ENCODE measurements at places on chromosomes 6 and 20.

GRCh38 chr6:7879980-7880717, 30.4 kb downstream of the TXNDC5 start:
- DNase-seq = no peak

DNA sequence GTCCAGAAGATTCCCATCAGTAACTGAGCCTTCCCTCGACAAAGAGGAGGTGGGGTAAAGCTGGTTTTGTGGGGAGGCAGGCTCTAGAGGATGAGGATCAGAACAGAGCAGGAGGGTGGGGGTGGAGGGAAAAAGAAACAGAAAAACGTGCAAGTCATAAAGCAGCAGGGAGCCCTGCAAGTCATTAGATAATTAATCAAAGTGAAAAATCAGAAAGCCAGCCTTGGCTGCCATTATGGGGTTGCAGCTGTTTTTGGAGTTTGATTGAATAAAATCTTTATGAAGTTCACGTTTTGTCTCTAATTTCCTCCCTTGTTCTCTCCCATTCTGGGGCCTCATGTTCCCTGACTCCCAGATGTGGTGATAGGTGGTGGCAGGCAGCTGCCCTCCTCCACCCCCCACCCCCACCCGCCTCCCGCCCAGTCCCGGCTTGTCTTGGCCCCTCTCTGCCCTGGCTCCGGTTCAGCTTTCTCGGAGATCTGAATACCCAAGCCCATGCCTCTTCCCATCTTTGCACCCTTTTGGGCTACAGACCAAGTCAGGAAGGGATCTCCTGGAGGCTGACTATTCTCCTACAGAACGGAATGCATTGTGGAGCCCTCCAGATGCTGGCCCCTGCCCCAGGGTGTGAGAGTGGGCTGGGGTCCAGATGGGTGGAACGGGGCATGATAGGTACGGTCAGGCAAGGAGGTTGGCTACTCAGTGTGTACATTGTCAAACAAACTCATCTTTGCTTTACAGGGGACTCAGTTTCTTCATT, 141.8 kb downstream of the CDC5L start:
- DNase-seq = no peak

DNA sequence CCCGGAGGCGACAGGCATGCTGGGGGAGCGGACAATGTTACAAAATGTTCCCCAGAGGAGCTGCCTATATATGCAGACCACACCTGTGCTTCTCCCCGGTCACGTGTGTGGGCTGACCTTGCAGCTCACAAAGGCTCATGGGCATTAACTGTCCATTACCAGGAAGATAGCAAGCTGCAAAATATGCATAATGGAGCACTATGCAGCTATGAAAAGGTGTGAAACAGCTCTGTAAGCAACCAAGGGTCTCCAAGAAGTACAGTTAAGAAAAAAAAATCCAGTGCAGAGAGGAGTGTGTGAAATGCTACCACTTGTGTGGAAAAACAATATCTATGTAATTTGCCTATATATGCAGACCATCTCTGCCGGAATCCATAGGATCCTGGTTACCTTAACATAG, 9.4 kb downstream of the TCF15 start:
- DNase-seq = no peak

- no peak for DNase-seq
These were observed 27.7 kb downstream of the ALDH5A1 start for GRCh38 chr6:24522228-24523176.

DNA sequence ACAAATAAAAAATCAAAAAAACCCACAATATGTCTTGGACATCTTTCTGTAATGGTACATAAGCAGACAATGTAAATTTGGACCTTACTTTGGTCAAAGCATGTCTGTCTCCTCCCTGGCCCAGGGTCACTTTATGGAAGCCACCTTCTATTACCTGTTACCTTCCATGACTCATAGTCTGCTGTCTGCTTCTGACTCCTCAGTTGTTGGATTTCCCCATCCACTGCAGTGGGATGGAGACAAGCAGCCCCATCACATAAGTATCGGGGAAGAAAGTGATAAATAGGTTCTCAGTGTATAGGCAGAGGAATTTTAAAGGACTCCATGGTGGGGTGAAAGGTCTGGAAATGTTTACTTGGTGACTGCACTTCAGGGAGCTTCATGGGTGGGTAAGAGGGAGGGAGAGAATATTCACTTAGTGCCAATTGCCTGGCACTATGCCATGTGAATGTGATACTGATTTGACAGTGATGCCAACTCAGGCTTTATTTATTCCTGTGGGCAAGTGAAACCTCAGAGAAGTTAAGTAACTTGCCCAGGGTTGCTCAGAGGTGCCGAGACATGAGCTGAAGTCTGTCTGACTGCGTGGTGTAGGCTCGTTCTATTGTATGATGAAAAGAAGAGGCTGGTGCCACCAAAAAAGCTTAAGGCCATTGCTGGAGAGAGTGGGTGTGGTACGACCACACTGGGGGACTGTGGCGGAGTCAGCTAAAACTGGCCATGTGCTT, 175.6 kb upstream of the RNF24 start:
- DNase-seq = no peak

DNA sequence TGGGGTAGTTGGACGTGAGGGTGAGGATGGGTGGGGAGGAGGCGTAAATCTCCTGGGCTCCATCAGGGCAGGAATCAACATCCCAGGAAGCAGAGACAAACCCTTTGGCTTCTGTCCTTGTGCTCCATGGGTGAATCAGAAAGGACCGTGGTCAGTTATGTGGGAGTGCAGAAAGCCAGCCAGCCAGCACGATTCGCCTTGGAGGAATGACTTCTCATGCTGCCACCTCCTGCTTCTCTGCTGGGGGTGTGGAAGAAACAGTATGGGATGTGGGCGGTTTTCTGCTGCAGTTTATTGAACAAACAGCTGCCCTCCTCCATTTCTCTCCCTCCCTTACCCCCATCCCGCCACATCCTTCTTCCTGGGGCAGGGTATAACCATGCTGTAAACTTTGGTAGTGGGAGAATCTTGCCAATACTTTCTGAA, 214.5 kb downstream of the SOX4 start:
- DNase-seq = no peak

- DNase-seq = no peak
These were observed 149.8 kb upstream of the AKAP12 start for GRCh38 chr6:151089978-151090377.

DNA sequence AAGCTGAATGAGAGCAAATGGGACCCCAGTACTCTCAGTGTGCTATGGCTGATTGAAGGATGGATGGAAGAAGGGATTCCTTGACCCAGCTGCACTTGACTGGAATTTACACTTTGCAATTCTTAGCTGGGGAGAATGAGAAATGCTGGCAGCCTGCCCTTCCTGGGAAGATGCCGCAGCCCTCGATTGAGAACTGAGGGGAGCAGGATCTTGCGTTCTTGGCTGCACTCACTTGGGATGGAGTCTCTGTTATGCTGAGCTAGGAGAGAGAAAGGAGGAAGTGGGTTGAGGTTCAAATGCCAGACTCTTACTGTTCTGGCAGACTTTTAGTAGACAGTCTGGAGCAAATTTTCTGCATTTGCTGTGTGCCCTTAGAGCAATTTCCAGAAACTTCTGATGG, 221.2 kb downstream of the FNDC1 start:
- no peak for DNase-seq

DNA sequence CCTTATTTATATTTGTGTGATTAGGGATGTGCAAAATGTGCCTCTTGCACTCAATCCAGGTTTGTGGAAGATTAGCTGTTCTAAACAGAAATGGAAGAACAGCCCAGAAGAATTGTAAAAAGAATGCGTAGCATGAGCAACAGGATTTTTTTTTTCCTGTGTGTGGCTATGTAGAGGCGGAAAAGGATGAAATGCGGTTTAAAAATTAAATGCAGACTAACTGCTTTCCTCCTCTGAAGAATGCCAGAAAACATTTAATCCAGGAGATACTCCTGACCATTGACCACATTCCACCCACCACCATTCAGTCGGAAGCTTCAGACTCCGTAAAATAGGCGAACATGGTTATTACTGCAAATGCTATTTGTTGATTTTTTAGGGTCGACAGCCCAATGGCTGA, 83.4 kb downstream of the BMP6 start:
- no peak for DNase-seq

GRCh38 chr20:38135651-38136420, 29.2 kb downstream of the TGM2 start:
- DNase-seq = no peak

DNA sequence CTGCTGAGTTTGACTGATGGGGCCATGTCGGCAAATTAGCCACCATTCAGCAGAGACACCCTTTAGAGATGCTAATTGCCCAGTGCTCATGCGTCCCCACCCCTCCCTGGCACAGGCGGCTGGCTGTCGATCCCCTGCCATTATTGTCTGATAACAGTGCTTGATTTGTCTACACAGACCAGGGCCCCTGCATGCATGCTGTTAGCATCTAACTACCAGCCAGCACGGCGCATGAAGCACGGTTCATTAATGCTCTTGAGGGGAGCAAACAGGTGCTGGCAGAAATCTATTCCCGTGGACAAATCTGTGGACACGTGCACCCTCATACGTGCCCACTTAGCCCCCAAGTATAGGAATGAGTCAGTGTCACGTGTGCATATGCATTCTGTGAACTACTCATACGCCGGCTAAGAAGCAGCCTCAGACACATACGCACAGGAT, 32.2 kb downstream of the KCNB1 start:
- no peak for DNase-seq

DNA sequence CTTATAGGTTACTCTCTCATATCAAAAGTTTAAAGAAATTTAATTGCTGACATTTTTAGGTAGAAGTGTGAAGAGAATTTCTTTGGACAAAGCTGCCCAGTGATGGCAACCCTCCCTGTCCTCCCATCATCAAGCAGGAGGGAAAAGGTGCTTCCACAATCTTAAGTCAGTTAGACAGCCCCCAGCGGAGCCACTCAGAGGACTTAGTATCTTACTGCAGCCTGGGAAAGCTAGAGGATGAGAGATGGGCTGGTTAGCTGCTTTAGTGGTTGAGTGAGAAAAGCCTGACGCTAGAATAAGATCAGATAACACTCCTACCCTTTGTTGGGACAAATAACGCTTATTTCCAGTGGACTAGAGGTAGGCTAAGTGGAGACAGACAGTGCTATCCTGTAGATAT, 227.1 kb downstream of the RFPL4B start:
- DNase-seq = no peak

DNA sequence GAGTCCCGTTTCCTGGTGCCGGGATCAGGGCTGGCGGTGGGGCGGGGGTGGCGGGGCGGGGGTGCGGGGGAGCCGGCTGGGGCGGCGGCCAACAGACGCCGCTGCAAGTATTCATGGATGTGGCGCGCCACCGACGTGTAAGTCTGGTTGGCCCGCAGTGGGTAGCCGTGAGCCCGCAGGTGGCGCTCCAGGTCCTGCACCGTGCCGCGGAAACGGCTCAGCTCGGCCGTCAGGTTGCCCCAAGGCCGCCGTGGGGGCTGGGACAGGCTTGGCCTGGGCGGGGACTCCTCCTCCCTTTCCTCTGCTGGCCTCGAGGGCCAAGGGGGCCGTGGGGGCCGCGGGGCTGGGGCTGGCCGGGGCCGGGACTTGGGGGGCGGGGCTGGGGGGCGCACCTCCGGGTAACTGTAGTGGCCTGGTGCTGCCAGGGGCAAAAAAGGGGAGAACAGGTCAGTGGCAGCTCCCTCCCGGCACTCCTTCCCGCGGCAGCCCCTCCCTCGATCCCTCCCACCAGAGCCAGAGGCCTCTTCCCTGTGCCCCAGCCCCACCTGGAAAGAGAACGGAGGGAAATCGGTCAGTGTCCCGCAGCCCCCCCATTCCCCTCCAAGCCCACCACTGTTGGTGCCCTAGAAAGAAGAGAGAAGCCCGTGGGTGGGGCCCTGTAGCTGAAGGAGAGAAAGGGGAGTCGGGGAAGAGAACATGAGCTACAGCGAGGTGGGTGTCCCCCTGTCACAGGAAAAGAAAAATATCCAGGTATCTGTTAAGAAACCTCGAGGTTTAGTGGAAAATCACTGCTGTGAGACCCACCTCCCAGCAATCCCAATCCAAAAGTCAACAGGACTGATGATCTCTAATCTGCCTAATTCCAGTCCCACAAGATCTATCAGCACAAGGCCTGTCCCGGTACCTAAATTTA, 21.3 kb downstream of the TNXB start:
- peak; percentile 64 for DNase-seq

DNA sequence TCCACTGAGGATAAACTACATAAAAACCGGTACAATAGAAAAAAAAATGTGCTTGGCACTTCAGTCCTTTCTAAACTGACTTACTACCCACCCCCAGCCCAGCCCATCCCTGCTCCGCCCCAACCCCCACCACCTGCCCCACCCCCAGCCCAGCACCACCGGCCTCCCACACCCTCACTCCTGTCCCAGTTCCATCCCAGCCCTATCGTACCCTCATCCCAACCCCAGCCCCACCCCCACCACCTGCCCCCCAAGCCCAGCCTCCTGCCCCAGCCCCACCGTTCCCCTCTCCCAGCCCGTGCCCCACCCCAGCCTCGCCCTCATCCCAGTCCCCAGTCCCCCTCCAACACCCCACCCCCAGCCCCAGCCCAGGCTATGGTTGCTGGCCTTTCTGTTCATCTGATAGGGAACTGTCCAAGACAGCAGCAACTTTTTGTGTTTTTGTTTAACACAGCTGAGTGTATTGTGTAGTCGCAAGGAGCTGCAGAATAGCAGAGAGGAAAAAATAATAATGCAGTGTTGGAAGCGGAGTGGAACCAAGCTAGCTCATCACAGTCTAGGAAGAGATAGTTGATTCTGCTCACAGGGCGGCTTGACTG, 61.9 kb downstream of the SASH1 start:
- DNase-seq = no peak

DNA sequence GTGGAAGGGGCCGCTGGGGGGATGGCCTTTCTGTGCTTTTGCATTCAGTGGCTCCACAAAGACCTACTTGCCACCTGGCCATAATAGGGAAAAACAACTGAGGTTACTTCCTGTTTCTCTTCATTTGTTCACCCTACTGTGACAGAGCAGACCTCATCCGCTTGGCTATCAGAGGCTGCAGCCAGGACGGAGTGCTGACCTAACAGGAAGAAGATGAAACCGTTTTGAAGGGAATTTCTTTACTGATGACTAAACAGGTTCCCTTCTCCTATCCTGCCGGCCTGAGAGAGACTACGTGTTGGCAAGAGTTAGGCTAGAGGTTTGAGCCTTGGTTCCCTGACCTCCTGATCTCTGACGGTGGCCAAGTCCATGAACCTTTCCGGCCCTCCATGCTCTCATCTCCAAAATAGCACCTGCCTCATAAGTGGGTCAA, 21.3 kb downstream of the PRR18 start:
- no peak for DNase-seq

GRCh38 chr6:110534731-110535492, 58.5 kb upstream of the SLC22A16 start:
- DNase-seq = no peak

GRCh38 chr6:88477413-88477812, 311.3 kb upstream of the CNR1 start:
- no peak for DNase-seq

GRCh38 chr6:121297694-121298093, 36.6 kb downstream of the TBC1D32 start:
- no peak for DNase-seq

All from stimulated activated CD4-positive, alpha-beta T cell treated with anti-CD3 and anti-CD28 coated beads, Interleukin-4, amount 100 ng/mL, for 4 hours (primary cell).